Lung (tissue), 17 donors: ENCODE measurements at places on chromosomes 7 and 10.

DNA sequence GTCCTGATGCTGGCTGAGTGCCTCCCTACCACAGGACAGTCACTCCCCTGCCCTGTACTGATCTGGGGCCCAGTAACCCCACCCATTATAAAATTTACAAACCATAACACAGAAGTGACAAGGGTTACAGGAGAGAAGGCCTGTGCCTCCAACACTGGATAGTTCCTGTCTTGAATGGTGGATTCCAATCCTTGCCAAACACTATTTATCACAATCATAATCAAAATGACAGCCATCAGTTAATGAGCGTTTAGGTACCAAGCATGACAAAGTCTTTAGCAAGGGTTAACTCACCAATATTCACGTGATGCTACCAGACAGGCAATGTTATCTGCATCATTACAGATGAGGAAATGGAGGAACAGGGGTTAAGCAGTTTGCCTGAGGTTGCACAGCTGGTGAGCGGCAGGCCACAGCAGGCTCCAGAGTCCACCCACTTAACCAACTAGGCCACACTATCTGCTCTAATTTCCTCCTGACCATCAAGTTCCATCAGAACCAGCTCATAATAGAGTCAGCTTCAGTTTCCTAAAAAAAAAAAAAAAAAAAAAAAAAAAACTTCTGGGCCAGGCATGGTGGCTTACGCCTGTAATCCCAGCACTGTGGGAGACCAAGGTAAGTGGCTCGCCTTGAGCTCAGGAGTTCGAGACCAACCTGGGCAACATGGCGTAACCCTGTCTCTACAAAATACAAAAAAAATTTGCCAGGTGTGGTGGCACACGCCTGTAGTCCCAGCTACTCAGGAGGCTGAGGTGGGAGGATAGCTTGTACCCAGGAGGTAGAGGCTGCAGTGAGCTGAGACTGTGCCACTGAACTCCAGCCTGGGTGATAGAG lies 14.2 kb downstream of the PDLIM1 start:
- DNase-seq: no peak

GRCh38 chr7:1689311-1689710 lies 19.2 kb downstream of the ELFN1 start:
- no peak for DNase-seq

DNA sequence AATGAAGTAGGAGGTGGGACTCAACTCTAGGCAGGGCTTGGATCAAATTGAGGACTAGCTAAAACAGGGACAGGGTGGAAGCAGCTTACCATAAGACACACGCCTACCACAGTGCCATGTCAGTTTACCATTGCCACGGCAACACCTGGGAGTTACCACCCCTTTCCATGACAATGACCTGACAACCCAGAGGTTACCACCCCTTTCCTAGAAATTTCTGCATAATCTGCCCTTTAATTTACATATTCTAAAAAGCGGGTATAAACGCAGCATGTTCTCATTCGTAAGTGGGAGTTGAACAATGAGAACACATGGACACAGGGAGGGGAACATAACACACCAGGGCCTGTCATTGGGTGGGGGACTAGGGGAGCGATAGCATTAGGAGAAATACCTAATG lies 72.7 kb downstream of the GCC1 start:
- no peak for DNase-seq

DNA sequence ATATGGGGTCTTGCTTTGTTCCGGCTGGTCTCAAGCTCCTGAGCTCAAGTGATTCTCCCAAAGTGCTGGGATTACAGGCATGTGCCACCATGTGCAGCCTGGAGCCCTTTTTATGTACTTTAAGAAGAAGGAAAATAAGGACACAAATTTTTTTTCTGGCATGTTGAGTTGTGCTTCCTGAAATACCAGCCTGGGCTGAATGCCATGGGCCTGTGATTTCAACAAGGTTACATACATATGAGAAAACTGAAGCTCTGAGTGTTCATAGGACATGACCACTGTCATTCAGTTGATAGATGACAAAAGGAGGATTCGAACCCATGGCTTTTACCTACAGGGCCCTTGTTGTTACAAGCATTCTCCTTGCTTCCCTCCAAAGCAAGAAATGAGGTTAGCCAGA lies 36.1 kb downstream of the ST8SIA6 start:
- DNase-seq: no peak

GRCh38 chr7:9718071-9718661 lies 1255.5 kb upstream of the PHF14 start:
- DNase-seq: no peak

- no peak for DNase-seq
These were observed 93.5 kb upstream of the NEBL start for GRCh38 chr10:20990604-20991003.

GRCh38 chr10:44927352-44927751 lies 16.2 kb downstream of the TMEM72 start:
- no peak for DNase-seq

GRCh38 chr10:51063659-51064535 lies 10.4 kb upstream of the PRKG1 start:
- DNase-seq: peak; percentile 71

DNA sequence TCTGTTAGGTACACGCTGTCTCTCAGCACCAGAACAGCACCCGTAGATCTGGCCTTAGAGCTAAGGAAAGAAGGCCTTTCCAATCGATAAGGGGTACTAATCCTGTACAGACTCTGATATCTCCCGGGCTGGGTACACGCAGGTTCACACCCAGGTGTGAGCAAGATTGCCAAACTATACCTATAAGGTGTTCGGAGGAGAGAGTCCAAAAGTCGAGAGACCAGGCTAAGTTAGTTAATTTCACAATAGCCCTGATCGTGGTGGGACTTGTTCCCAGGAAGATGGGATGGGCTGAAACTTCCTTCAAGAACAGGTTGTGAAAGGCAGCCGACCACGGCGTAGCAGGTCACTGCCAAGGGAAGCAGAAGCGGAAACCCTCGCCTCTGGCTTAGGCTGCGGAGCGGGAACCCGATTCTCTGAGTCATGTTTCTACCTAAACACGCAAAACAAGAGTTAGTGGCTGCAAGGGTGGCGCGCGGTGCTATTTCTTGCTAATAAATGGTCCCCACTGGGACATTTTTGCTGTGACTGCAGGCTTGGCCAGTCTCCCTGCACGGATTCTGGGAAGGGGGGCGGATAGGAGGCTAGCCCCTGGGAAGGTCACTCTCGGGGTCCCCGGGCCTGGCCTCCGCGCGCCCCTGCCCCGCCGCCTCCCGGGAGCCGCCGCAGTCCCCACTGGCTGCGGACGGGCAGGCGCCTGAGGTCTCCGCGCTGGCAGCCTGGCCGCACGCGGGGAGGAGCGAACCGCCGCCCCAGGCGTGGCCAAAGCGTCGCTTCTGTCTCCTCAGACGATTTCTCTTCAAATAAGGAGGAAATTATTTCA lies 75.4 kb upstream of the PDSS1 start:
- DNase-seq: no peak

- DNase-seq: no peak
These were observed 750.7 kb downstream of the NRG3 start for GRCh38 chr10:82625512-82626189.

GRCh38 chr7:51027935-51028830 lies 245.5 kb upstream of the GRB10 start:
- DNase-seq: no peak

- no peak for DNase-seq
These were observed 24.7 kb upstream of the SEMA3A start for GRCh38 chr7:84219310-84219709.

DNA sequence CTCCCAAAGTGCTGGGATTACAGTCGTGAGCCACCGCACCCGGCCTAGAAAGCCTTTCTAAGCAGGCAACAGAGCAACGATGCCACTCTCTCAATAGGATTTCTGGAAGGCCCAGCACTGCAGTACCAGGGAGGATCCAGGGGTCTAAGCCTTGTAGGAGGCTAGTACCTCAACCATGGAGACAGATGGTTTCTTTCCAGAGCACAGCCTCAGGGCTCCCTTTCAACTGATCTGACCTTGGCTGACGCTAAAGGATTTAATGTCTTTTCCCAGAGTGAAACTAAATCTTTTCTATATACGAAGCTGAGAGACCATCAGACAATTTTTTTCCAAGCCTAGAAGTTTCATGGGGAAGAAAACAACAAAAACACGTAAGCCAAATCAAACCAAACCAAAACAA lies 78.0 kb downstream of the WDR11 start:
- peak; percentile 81 for DNase-seq

GRCh38 chr10:123567984-123568739 lies 98.0 kb upstream of the GPR26 start:
- no peak for DNase-seq

DNA sequence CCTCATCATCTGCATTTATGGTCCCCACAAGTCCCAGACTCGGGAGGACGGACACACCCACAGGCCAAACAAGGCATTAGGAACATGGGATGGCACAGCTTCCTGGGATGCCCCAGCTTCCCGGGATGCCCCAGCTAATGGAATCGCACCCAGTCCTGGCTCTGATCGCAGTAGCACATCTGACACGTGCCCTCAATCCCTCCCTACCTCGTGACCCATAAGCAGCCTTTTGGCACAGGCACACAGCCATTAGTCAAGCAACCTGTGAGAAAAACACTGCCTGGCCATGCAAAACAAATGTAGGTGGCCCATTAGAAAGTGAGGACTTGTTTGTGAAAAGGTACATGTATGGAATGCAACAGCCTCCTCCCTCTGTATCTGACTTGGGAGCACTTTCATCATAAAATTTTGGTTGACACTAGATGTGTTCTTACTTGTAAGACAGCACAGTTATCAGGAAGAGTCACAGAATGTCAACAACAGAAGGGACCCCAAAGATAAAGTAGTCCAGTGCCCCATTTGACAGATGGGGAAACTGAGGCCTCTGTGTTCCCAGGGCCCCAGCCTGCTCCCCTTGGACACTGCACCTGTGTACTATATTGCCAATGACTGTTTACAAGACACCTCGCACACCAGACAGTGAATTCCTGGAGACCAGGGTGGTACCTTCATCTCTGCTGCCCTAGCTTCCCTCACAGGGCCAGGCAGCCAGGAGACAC lies 34.4 kb downstream of the DLG5 start:
- DNase-seq: no peak
